Naive thymus-derived CD4-positive, alpha-beta T cell (primary cell): ENCODE measurements at places on chromosomes 7 and 10. TPM values are rescaled to one million over a fixed set of nuclear protein-coding genes. Genes with fewer than 3 reads are reported as not detected.

DNA sequence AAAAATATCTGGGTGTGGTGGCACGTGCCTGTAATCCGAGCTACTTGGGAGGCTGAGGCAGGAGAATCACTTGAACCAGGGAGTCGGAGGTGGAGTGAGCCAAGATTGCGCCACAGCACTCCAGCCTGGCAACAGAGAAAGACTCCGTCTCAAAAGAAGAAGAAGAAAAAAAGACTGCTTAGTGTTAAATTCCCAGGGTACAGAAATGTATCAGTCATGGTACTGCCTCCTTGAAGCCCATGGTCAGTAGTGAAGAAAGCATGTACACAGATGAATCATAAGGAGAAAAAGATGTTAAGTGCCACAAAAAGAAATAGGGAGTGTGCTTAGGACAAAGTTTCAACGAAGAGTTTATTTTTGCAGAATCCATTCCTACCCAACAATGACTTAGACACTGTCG, 62.5 kb upstream of the KMT2E start:
- DNase-seq: no peak

GRCh38 chr10:29102233-29102632, 186.6 kb upstream of the LYZL1 start:
- no peak for DNase-seq

- no peak for DNase-seq
Observed at GRCh38 chr7:85004402-85004801, 182.5 kb downstream of the SEMA3D start.

- no peak for DNase-seq
Observed at GRCh38 chr10:16493884-16494536, 27.7 kb downstream of the C1QL3 start.

GRCh38 chr10:84336406-84337090, 8.2 kb downstream of the CCSER2 start:
- DNase-seq: no peak

DNA sequence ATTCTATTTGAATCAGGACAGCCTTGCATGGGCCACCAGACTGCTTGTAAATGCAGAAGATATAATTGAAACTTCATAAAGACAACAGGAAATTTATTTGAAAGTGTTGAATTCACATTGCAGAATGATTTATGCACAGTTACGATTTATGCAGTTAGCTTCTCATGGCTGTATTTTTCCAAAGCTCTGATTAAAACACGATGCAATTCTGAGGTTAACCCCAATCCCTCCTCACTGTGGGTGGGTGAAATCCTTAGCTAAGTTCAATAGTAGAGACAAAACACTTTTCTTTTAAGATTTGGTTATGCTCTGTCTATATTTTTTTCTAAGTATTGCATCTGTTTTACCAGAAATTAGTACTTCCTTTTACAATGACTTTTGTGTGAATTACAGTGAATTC, 728.8 kb upstream of the IGFBP3 start:
- no peak for DNase-seq

DNA sequence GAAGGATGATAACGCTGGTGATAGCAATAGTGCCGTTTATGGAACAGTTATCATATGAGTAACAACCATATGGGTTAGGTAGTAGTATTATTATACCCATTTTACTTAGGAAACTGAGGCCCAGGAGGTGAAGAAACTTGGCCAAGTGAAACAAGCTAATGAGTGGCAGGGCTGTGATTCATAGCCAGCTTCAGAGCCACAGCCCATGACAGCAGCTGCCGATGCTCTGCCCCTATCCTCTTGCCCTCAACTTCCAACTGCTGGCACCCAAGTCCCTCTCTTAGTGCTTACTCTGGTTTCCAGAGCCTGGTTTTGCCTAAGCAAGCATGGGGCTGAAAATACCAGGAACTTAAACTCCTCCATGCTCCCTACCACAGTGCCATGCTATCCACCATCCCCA, 12.3 kb downstream of the SH3PXD2A start:
- DNase-seq: no peak

DNA sequence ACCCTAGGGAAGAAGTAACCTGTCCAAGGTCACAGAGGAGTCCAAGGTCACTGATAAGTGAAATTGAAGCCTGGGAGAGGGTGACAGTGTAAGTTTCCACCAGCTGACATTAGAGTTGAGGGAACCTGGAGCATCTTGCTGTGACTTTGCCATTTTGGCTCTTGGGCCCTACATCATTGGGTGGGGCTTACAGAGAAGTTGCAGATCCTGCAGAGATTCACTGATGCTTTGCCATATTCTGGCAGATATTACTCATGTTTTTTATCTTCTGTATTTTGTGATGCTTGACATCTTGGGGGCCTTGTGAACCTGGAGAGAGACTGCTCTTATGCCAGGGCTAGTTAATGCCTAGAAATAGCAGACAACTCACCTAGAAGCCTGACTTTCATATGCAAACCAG, 36.5 kb downstream of the SMKR1 start:
- no peak for DNase-seq

DNA sequence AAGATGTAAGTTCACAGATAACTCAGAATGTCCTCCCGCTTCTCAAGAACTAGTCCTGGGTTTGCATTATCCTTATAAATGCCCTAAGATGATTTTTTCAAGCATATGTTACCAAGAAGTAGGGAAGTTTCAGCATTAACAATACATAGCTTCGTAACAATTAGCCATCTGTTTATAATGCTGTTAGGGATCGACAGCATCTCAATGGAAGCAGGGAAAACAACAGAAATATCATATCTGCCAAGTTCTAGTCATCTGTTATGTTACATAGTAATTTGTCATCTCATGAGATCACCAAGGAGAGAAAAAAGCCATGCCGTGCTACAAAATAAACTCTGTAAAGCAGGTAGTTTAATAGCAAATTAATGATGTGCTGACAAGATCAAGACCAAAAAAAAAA, 731.5 kb upstream of the C7orf33 start:
- DNase-seq: no peak

- no peak for DNase-seq
Observed at GRCh38 chr7:34425194-34425593, 232.8 kb upstream of the NPSR1 start.

DNA sequence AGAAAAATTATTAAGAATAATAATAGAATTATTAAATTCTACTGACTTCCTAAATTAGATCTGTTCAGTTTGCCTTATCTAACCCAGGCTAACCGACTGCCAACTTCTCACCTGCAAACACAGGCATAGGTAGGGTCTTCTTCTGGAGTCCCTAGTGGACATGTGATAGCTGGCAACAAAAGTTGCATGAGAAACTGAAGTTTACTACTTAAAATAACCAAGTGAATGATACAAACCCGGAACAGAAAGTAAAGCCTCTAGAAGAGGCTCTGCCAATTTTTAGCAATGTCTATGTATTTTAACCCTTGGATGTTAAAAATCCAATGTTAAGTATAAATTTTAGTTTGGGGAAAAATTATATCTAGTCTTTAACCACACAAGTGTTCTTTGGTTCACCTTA, 37.6 kb downstream of the NDUFB2 start:
- no peak for DNase-seq

- no peak for DNase-seq
Observed at GRCh38 chr10:43082087-43082486, 5.2 kb downstream of the RET start.

- no peak for DNase-seq
Observed at GRCh38 chr10:28775773-28776172, 98.5 kb downstream of the BAMBI start.

- no peak for DNase-seq
Observed at GRCh38 chr10:101682172-101682825, 12.7 kb downstream of the FBXW4 start.

DNA sequence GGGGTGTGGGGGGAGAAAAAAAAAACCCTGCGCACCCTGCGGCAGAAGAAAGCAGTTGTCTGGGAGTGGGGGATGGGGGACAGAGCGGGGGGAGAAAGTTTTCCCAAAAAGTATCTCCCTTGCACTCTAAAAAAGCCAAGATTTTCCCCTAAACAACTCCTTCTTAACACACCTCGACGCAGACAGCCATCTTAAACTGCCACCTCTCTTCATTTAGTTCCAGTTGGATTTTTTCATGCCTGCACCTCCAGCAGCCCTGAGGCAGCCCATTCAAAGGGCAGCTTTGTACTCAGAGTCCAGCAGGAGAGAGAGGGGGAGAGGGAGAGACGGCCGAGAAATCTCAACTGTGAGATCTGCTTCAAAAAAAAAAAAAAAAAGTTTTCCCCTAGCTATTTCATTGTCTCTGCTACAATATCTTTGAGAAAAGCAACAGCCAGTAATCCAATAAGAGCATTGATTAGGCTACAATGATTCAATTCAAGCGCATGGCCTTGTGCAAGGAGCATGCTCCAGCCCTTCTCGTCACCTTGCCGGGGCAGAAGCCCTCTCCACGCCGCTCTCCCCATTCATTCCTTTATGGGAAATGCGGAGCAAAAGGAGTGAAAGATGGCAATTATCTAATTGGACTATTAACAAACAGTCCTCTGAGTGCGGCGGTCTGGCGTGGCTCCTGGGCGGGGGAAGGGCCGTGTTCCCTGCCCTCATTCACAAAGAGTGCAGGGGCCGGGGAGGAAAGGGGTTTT, 939 bp upstream of the VAX1 start:
- DNase-seq: no peak

GRCh38 chr7:150516956-150517745, 2.5 kb downstream of the GIMAP7 start:
- DNase-seq: no peak

The RPEL1 gene
- not detected for total RNA-seq

The SPDYE17 gene
- total RNA-seq: not detected

The CDH23 gene
- total RNA-seq: 7.9 TPM

The PSD gene
- 13.2 TPM for total RNA-seq

The HOXA10 gene
- total RNA-seq: not detected
